ENCODE measurements at places on chromosomes 16 and 17. TPM values are rescaled to one million over a fixed set of nuclear protein-coding genes. Genes with fewer than 3 reads are reported as not detected.

DNA sequence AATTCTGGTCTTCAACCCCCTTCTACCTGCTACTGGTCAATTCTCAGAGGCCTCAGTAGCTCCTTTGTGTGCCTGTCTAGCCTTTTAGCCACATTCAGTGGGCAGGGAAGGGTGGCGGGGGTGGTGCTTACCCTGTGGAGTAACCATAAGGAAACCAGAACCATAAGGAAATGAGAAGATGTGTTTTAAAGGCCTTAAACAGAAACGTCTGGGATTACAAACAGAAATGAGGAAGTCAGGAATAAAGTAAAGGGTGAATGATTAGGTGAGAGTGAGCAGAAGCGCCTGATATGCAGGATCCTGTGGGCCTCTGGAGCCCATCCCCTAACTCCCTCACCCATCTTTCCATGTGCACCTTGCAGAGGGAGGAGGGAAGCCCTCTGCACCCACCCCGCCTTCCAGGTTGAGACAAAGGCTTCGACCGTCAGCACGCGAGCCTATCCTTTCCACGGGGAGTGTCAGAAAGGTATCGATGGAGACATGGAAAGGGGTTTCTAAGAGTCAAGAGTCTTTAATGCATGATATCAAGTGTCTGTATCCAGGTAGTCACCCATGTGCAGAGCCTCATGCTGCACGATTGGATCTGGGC lies 20.4 kb downstream of the KIAA0513 start:
- H3K27ac ChIP-seq: no peak overlapping the region
- no peaks in the 10 kb centered on the region for H3K27me3 ChIP-seq
- peaks cover 19% of the 10 kb centered on the region for H3K4me1 ChIP-seq
- no peaks in the 10 kb centered on the region for H3K36me3 ChIP-seq

GRCh38 chr17:81387100-81388090 lies 7.9 kb upstream of the BAHCC1 start:
- H3K36me3 ChIP-seq: no peaks in the 10 kb centered on the region
- peaks cover 61% of the 10 kb centered on the region for H3K4me1 ChIP-seq
- peak overlapping the region; percentile 93 for H3K27ac ChIP-seq
- H3K27me3 ChIP-seq: no peaks in the 10 kb centered on the region
- H3K4me3 ChIP-seq: peak overlapping the region; percentile 69
- no peak for DNase-seq

- DNase-seq: no peak
- peaks cover 46% of the 10 kb centered on the region for H3K27me3 ChIP-seq
- H3K27ac ChIP-seq: no peak overlapping the region
- no peak overlapping the region for H3K4me3 ChIP-seq
- no peaks in the 10 kb centered on the region for H3K4me1 ChIP-seq
- no peaks in the 10 kb centered on the region for H3K36me3 ChIP-seq
Observed at GRCh38 chr17:79324194-79324593, 249.6 kb downstream of the ENGASE start.

GRCh38 chr17:65022751-65023700 lies 33.5 kb downstream of the GNA13 start:
- peak overlapping the region; percentile 10 for H3K27ac ChIP-seq
- H3K4me1 ChIP-seq: peaks cover 30% of the 10 kb centered on the region
- H3K4me3 ChIP-seq: no peak overlapping the region
- no peaks in the 10 kb centered on the region for H3K27me3 ChIP-seq

- H3K4me1 ChIP-seq: peaks cover 19% of the 10 kb centered on the region
- DNase-seq: no peak
- H3K4me3 ChIP-seq: no peak overlapping the region
- H3K27me3 ChIP-seq: no peaks in the 10 kb centered on the region
- H3K36me3 ChIP-seq: peaks cover 42% of the 10 kb centered on the region
Observed at GRCh38 chr16:19515757-19516156, 6.1 kb downstream of the GDE1 start.

GRCh38 chr17:76543482-76543825 lies 3.6 kb downstream of the PRCD start:
- peaks cover 17% of the 10 kb centered on the region for H3K27me3 ChIP-seq
- H3K4me3 ChIP-seq: no peak overlapping the region
- no peak for DNase-seq
- no peaks in the 10 kb centered on the region for H3K36me3 ChIP-seq

GRCh38 chr16:68166264-68166663 lies 69.7 kb downstream of the ESRP2 start:
- no peak overlapping the region for H3K4me3 ChIP-seq
- H3K4me1 ChIP-seq: no peaks in the 10 kb centered on the region
- no peak overlapping the region for H3K27ac ChIP-seq
- H3K36me3 ChIP-seq: peaks cover 20% of the 10 kb centered on the region

- no peaks in the 10 kb centered on the region for H3K36me3 ChIP-seq
- no peak for DNase-seq
- H3K27me3 ChIP-seq: peaks cover 4% of the 10 kb centered on the region
- H3K27ac ChIP-seq: peak overlapping the region; percentile 27
Observed at GRCh38 chr17:45380991-45381390, 51.7 kb downstream of the ARHGAP27 start.

DNA sequence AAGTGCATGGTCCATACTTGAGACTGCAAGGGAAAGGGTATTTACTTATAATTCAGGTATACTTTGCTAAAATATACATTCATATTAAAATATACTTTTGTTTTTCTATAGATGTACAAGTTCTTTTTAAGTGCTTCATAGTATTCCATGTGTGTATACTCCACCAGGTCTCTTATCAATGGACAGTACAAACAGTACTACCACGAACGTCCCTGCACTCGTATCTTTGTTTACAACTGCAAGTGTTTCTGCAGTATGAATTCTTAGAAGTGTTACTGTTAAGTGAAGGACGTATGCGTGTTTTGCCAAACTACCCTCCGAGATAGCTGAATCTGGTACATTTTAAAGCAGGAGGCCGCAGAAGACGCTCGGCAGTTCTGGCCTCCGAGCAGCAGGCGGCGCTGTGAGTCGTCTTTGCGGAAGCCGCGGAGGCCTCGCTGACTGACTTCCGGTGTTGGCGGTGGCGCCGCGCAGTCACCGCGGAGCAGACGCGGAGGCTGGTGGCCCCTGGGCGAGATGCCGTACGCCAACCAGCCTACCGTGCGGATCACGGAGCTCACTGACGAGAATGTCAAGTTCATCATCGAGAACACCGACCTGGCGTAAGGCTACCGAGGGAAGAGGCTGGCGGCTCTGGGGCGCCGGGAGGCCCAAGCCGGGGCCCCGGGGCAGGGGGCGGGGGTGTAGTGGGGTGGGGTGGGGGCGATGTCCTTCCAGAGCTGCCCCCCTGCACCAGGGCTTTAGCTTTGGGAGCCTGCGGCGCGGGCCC lies at the start of gene POLR2C:
POLR2C (plus strand) TSS at position 471 of the 769 bp plus-strand sequence; CDS start at position 517, 46 bp downstream.
- H3K27ac ChIP-seq: peak within 1 kb of the TSS; percentile 100
- no peaks in the 10 kb centered on the region for H3K27me3 ChIP-seq
- peaks cover 17% of the 10 kb centered on the region for H3K36me3 ChIP-seq
- peaks cover 14% of the 10 kb centered on the region for H3K4me1 ChIP-seq
- H3K4me3 ChIP-seq: peak within 1 kb of the TSS; percentile 100
- peak; percentile 95 for DNase-seq

DNA sequence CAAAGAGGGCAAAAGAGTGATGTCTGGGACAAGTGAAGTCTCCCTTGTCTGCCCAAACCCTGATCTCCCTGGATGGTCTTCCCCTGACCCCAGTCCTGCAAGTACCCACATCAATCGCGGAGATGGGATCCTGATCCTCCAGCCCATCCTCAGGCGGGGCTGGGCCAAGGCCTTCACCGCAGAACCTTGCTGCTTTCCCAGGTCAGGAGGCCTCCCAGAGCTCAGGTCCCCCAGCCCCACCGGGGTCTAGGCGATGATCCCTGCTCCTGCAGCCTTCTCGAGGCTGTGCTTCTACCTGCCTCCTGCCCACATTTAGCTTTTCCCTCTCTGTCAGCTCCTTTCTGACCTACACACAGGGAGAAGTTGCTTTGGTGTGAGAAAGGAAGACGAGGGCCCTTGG lies 6.3 kb downstream of the SLC12A4 start:
- DNase-seq: no peak
- no peak overlapping the region for H3K4me3 ChIP-seq
- H3K27ac ChIP-seq: no peak overlapping the region
- H3K4me1 ChIP-seq: peaks cover 30% of the 10 kb centered on the region
- peaks cover 31% of the 10 kb centered on the region for H3K36me3 ChIP-seq
- H3K27me3 ChIP-seq: no peaks in the 10 kb centered on the region

DNA sequence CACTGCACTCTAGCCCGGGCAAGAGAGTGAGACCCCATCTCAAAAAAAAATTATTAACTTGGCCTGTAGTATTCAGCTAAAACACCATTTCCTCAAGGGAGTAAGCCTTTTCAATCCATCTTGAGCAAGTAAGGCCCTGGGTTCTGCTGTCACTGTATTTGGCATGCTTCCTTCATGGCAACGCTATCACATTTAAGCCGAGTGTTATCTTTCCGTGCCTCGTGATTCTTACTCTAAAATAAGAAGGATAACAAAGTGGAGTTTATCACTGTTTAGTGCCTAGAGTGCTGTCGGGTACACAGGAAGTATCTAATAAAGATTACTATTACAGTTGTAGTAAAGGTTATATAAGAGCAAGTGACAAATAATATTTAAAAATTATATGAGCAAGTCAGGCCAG lies 8.8 kb downstream of the VPS53 start:
- peaks cover 13% of the 10 kb centered on the region for H3K36me3 ChIP-seq
- peaks cover 1% of the 10 kb centered on the region for H3K4me1 ChIP-seq
- no peak overlapping the region for H3K27ac ChIP-seq
- no peak for DNase-seq

DNA sequence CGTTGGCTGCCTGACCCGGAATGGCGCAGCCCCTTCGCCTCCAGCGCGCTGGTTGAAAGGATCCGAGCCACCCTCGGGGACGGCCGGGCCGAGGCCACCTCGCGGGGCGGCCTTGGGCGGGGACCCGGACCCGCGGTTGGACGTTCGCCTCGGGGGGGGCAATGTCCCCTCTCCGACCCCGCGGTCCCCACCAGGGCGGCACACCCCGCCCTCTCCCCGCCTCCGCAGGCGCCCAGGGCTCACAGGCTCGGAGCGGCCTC lies 1.0 kb upstream of the SOX8 start:
- H3K36me3 ChIP-seq: no peaks in the 10 kb centered on the region
- H3K27me3 ChIP-seq: peaks cover 58% of the 10 kb centered on the region
- H3K4me3 ChIP-seq: no peak overlapping the region
- H3K27ac ChIP-seq: no peak overlapping the region
- no peaks in the 10 kb centered on the region for H3K4me1 ChIP-seq
- DNase-seq: peak; percentile 27

GRCh38 chr17:72915625-72916081 lies 176.8 kb downstream of the SLC39A11 start:
- no peaks in the 10 kb centered on the region for H3K4me1 ChIP-seq
- H3K27me3 ChIP-seq: no peaks in the 10 kb centered on the region
- H3K4me3 ChIP-seq: no peak overlapping the region
- peaks cover 2% of the 10 kb centered on the region for H3K36me3 ChIP-seq
- no peak overlapping the region for H3K27ac ChIP-seq
- no peak for DNase-seq

- DNase-seq: no peak
- H3K4me3 ChIP-seq: no peak overlapping the region
- H3K36me3 ChIP-seq: no peaks in the 10 kb centered on the region
- H3K27me3 ChIP-seq: peaks cover 31% of the 10 kb centered on the region
- peaks cover 3% of the 10 kb centered on the region for H3K4me1 ChIP-seq
Observed at GRCh38 chr16:7313170-7313569, 19.5 kb upstream of the RBFOX1 start.

GRCh38 chr17:61406537-61406845 lies 6.8 kb downstream of the TBX2 start:
- H3K4me3 ChIP-seq: peak overlapping the region; percentile 68
- peaks cover 37% of the 10 kb centered on the region for H3K36me3 ChIP-seq
- H3K4me1 ChIP-seq: peaks cover 63% of the 10 kb centered on the region
- H3K27me3 ChIP-seq: peaks cover 3% of the 10 kb centered on the region
- no peak for DNase-seq

- H3K4me3 ChIP-seq: no peak overlapping the region
- no peaks in the 10 kb centered on the region for H3K27me3 ChIP-seq
- DNase-seq: no peak
- peaks cover 28% of the 10 kb centered on the region for H3K4me1 ChIP-seq
Observed at GRCh38 chr16:81524382-81524781, 79.8 kb downstream of the CMIP start.

Gene NEUROD2
- 0.09 TPM for total RNA-seq

Gene CDRT15
- not detected for total RNA-seq

Gene CNP
- total RNA-seq: 67.6 TPM

Gene SOX15
- total RNA-seq: 2.0 TPM

Gene SKA2
- total RNA-seq: 61.7 TPM

Gene SGCA
- total RNA-seq: not detected

Gene CDH3
- 180 TPM for total RNA-seq
